Breast epithelium (tissue), 4 donors: ENCODE measurements at places on chromosomes 16 and 17. TPM values are rescaled to one million over a fixed set of nuclear protein-coding genes. Genes with fewer than 3 reads are reported as not detected.

DNA sequence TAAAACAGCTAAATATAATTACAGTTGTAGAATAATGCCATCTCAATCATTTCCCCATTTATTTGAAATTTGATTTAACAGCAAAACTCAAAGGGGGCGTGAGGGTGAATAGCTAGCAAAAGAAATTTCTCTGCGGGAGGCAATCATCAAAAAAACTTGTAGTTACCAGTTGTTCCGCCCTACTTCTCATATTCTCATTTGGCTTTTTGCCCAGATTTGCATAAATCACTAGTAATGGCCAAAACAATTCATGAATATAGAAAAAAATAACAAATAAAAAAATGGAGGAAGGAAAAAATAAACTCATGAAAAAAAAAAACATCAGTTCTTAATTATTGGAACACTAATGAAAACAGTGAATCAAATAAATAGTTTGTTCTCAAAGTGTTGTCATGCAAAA lies 722.6 kb upstream of the KIF2B start:
- no peaks in the 10 kb centered on the region for H3K4me1 ChIP-seq
- no peaks in the 10 kb centered on the region for H3K36me3 ChIP-seq
- DNase-seq: no peak
- H3K27ac ChIP-seq: no peak overlapping the region
- H3K4me3 ChIP-seq: no peak overlapping the region

DNA sequence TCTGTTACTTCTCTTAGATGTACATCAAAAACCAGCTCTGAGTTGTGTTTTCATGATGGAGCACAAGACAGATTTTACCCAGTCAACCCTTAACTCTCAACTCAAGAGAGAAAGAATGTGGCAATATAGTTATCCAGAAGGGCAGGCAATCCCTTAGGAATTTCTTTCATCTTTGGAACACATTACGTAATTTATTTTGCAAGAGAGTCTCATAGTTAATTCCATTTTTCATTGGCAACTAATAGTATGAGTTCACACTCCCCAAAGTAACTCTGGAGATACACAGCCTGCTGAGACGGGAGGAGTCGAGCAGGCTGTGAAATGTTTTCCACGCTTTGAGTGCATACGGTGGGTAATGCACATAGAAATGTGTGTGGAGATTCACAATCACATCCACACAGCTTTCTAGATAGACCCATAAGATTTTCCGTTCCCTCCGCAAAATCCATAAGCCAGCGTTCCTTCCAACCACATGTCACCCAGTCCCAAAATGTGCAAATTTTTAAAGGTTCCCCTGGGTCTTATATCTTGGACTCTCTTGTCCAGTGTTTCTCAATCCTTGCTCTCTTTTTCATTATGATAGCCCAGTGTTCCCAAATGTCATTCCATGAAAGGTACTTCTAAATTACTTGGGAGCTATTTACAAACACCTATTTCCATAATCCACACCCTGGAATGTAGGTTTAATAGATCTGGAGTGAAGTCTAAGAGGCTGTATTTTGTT lies 8.4 kb upstream of the CDRT4 start:
- no peak for DNase-seq
- H3K36me3 ChIP-seq: no peaks in the 10 kb centered on the region
- no peaks in the 10 kb centered on the region for H3K27me3 ChIP-seq
- no peak overlapping the region for H3K4me3 ChIP-seq
- no peak overlapping the region for H3K27ac ChIP-seq

DNA sequence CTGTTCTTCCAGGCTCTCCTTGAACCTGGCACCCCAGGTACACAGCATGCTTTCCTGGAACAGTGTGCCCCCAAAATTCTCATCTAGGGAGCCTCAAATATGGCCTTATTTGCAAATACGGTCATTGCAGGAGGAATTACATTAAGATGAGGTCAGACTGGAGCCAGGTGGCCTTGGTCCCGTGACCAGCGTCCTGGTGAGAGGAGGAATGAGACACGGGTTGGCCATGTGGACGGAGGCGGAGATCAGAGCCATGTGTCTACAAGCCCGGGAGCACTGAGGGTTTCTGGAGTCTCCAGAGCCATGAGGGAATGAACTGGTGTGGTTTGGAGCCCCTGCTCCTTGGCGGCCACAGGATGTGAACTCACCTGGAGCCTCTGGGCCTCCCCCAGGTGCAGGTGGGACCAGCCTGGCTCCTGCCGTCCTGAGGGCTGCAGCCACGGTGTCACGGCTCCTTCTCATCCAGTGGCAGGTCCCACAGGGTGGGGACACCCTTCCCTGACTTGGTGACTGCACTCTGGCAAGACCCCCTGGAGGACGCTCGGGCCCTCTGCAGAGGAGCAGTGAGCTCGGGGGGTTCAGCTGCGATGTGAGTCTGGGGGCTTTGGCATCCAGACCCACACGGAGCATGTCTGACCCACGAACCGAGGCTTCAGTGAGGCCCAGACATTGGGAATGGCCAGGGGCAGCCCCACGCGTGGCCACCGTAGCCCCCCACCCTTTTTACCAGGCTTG lies 21.8 kb upstream of the GNG13 start:
- no peak overlapping the region for H3K4me3 ChIP-seq
- peaks cover 70% of the 10 kb centered on the region for H3K27me3 ChIP-seq
- no peak for DNase-seq
- no peaks in the 10 kb centered on the region for H3K36me3 ChIP-seq

GRCh38 chr17:67386965-67387551 lies 10.0 kb downstream of the PITPNC1 start:
- no peaks in the 10 kb centered on the region for H3K36me3 ChIP-seq
- no peak overlapping the region for H3K4me3 ChIP-seq
- H3K4me1 ChIP-seq: no peaks in the 10 kb centered on the region
- H3K27ac ChIP-seq: no peak overlapping the region
- no peaks in the 10 kb centered on the region for H3K27me3 ChIP-seq
- DNase-seq: no peak

The GALNS gene
- 29.5 TPM for total RNA-seq
